NCI-H1417 treated with DMSO at 0.1 percent for 48 hours (cell line): ENCODE measurements at places on chromosomes 4 and X.

GRCh38 chr4:142607976-142608375 lies 238.1 kb downstream of the INPP4B start:
- peak; percentile 2 for DNase-seq

GRCh38 chr4:6538111-6538510 lies 36.9 kb upstream of the MAN2B2 start:
- DNase-seq = no peak

DNA sequence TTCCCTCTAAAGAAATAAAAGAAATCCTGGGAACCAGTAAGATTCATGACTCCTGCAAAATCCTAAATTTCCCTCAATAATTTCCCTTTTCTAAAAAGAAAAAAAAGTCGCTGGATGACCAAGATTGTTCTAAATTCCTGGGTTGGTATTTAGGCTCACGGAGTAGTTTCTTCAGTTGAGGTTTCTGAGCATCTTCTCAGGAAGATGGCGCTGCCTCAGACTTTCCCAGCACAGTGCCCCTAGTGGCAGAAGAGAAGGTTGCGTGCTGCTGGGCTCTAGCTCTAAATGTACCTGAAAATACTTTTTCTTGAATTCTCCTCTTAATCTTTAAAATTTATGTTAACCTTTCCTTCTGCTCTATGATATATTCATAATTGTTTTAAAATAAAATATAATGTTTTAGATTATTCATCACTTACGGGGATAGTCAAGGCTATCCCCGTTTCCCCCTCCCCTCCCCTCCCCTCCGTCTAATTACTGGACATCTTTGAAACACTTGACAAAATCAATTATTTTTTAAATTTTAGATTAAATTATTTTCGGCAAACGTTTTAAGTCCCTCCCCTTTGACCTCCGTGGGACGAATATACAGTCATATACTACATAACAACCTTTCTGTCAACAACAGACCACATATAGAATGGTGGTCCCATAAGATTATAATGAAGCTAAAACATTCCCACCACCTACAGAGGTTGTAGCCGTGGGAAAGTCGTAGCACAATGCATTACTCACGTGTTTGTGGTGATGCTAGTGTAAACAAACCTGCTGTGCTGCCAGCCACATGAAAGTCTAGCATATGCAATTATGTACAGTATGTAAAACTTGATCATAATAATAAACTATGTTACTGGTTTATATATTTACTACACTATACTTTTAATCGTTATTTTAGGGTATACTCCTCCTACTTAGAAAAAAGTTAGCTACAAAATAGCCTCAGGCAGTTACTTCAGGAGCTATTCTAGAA lies 41.0 kb upstream of the GATB start:
- DNase-seq = no peak

DNA sequence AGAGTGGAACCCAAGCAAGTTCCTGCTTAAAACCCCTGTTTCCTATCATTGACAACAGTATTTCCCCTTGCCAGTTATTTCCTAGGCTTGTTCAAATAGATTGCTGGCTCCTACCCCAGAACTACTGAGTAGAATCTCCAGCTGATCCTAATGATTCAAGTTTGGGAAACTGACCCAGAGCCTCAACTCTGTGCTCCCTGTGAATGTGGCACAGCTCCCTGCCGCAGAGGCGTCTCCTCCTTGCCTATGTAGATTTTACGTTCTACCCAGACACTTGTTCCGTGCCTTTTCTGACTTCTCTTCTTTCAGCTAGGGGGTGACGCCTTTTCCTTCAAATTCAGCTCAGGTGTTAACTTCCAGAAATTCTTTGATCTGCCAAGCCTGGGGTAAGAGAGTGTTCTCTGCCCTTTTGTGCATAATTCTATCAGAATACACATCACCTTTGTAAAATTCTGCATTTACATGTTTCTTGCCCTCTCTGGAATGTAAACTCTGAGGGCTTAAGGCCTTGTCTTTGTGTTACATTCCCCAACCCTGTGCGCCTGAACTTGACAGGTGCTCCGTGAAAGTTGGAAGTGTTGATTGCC lies 4.4 kb downstream of the LSM6 start:
- DNase-seq = no peak

DNA sequence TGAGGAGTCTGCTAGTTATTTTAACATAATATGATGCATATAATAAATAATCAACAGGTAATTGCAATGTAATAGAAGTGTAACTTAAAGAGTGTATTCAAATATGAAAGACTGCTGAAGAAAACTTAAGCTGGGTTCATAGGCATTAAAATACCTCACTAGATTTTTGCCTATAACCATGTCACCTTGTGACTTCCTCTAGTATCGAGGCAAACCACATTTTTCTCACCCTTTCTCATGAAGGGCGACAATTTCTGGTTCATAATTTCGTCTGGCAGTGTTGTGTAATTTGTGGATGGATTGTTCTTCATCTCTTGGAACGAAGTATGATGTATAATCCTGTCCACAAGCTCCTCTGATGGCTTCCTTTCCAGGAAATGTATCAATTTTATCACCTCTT lies 16.0 kb downstream of the SULT1E1 start:
- DNase-seq = no peak

DNA sequence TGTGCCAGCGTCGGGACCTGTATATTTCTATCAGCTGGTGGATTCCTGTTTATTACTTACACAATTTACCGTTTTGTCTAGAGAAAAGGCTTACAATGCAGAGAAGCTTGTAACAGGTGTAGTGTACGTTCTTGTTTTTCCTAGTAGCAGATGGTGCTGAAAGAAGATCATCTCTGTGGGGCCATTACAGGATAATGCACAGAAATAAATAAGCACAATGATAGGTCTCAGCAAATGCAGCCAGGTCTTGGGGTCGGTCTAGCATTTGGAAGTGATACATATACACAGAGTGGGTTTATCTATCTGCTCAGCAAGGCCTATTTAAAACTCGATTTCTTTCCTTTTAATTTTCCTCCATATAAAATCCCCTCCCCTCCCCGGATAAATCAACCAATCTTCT lies 180.9 kb upstream of the LCORL start:
- no peak for DNase-seq

DNA sequence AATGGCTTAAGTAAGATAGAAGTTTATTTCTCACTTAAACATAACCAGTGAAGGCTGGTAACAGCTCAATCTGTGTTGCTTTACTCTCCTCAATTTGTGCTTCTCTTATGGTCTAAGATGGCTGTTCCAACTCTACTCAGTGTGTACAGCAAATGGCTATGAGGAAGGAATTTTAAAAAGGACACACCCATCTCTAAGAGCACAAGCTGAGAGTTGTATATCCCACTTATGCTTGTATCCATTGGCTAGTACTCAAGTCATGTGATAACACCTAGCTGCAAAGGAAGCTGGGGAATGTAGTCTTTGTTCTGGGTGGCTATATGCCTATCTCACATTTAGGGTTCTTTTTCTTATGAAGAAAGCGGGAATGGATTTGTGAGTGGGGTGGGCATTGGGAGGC lies 63.3 kb downstream of the GPAT3 start:
- no peak for DNase-seq

DNA sequence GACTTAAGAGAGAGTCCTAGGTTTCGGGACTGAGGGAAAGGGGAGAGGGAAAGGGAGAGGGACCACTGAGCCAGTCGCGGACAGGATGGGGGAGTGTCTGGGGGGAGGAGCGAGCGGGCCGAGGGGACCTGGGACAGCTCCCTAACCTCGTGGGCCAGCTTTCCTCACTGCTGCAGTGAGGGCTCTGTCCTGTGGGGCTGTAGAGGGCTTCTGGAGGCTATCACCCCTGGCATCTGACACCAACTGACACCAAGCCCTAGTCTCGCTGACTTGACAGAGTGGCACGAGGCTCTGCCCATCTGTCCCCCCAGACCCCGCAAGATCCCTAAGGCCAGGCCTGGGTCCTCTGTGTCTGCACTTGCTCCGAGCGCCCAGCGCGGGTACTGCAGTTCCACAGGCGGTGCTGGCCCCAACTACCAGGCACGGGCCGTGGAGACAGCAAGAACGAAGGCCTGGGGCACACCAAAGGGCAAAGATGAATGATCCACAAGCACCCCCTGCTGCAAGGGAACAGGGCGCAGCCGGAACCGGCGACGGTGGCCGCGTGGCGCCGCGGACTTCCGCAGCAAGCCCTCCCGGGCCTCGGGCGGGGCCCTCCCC lies 465 bp downstream of the HAUS7 start:
- DNase-seq = no peak

GRCh38 chr4:42865572-42866189 lies 26.8 kb upstream of the GRXCR1 start:
- peak; percentile 11 for DNase-seq

DNA sequence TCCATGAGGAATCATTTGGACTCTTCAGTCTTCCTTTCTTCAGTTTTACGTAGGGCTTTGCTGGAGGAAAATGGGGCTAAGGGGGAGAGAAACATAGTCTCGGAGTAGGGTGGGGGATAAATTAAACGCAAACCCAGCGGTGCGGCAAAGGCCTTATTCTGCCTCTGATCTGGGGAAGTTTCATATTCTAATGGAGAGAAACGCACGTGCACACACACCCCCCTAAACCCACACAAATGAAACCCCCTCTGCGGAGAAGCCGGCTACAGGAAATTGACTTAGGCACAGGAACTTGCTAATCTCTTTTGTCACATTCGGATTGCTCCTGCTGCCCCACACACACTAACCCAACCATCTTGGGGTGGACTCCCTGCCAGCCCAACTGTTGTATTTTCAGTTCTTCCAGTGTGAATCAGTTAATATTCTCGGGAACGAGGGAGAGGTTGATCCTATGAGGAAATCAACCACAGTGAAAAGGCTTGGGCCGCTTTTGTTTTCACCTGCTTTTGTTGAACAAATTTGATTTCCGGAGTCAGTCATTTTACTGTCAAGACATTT lies at the start of gene RHOH:
RHOH (plus strand) TSS at position 308 of the 558 bp plus-strand sequence. CDS start 46,356 bp downstream, outside the sequence.
- DNase-seq = no peak

GRCh38 chr4:120568731-120569130 lies 353.8 kb downstream of the PRDM5 start:
- no peak for DNase-seq

GRCh38 chrX:74249963-74250362 lies 54.0 kb upstream of the ZCCHC13 start:
- DNase-seq = no peak

DNA sequence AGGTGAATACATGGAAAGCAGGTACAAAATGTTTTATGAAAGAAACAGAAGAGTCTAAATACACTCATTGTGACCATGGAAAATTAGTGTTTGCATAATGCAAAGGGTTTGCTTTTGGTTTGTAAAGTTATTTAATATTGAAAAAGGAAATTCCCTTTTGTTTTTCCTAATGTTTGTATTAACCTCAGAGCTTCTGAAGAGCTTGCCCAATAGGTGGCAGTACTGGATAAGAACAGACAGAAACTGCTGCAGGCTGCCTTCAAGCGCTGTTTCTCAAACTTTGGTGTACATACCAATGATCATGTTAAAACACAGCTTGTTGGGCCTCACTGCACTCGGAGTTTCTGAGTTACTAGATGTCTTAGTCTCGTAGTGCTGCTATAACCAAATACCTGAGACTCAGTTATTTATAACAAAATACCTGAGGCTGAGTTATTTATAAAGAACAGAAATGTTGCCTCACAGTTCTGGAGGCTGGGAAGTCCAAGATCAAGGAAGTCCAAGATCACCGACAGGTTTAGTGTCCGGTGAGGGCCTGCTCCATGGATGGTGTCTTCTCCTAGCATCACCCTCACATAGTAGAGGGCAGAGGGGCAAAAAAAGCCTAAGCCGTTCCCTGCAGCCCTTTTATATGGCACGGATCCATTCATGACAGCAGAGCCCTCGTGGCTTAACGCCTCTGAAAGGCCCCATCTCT lies 54.2 kb downstream of the SUPT20HL2 start:
- DNase-seq = peak; percentile 15
